Nucleus accumbens (tissue), 56 donors: ENCODE measurements at places on chromosomes 6 and 20.

DNA sequence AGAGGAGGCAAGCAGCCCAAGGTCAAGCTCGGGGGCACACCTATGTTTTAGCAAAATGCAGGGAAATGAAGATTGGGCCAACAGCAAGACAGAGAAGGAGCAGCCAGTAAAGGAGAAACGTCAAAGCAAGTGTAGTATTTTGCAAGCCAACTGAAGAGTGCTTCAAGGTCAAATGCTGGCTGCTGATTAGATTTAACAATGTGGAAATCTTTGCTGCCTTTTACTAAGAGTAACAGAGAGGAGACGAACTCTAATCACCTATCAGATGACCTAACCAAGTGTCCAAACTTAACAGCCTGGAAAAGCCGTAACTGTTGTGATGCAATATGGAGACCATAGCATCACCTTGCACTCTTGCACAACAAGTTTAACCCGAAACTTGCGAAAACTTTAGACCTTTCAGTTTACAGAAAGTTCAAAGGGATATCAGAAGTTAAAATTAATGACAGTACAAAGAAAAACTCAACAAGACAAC, 30.4 kb downstream of the AKIRIN2 start:
- DNase-seq: no peak

DNA sequence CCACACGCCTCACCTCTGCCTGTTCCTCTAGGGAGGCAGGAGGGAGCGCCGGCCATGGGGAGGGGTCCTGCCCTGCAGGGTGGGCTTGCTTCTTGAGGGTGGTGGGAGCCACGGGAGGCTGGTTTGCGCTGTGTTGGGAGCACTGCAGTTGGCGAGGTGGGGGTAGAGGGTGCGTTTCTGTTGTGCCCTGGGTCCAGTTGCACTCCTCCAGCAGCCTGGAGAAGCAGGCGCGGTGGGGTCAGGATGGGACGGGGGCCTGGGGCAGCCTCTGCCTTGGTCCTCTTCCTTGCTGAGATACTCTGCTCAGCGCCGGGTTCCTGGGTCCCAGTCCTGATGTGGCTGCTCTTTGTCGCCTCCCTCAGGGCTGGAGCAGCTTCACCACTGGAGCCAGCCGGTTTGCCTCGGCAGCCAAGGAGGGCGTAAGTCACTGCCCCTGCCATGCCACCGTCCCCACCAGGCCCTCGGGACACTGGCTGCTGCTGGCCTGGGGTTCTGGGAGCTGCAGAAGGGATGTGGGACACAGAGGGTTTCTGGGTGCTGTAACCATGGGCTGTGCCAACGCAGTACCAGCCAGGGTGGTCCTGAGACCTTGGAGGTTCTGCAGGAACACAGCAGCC, 8.4 kb downstream of the ARFGAP1 start:
- DNase-seq: no peak

GRCh38 chr6:110103260-110103659, 76.2 kb downstream of the WASF1 start:
- DNase-seq: no peak

DNA sequence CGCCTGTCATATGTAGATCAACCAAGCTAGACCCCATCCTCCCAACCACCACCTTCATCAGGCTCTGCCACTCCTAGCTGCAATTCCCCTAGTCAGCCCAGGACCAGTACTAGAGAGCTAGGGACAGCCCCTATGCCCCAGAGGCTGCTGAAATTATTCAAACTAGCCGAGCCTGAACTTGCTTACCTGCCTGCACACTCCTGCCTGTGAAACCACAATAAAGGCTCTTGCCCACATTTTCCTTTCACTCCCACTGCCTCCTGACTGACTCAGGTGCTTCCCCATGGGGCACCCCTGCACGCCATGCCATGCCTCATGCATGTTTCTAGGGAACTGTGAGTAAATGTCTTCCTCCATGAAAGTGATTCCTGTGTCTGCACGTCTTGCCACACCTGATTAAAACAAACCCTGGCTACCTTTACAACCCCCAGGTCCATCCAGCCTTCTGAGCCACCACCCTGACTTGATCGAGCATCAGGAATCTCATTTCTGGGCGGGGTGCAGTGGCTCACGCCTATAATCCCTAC, 66.5 kb upstream of the IER3 start:
- DNase-seq: no peak

- no peak for DNase-seq
Observed at GRCh38 chr20:9300534-9300933, 213.9 kb upstream of the LAMP5 start.
